Myocyte (in vitro differentiated cells): ENCODE measurements at places on chromosomes 5 and 9. TPM values are rescaled to one million over a fixed set of nuclear protein-coding genes. Genes with fewer than 3 reads are reported as not detected.

Gene PPIC
- total RNA-seq, result 44.3 and 57.6 TPM in 2 replicates

DNA sequence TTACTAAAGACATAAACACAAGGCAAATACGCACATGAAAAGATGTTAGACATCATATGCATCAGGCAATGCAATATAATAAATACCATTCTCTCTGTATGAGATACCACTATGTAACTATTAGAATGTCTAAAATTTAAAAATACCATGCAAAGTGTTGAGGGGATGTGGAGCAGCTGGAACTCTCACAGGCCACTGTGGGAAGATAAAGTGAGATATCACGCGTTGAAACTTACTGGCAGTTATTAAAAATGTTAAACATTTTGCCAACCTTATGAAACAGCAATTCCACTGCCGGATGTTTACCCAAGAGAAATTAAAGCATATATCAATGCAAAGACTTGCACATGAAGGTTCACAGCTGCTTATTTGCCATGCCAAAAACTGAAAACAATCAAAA, 556.7 kb downstream of the LRRC70 start:
- no peak for DNase-seq

GRCh38 chr5:90709323-90710155, 150.9 kb downstream of the ADGRV1 start:
- DNase-seq, result peak; percentile 70

DNA sequence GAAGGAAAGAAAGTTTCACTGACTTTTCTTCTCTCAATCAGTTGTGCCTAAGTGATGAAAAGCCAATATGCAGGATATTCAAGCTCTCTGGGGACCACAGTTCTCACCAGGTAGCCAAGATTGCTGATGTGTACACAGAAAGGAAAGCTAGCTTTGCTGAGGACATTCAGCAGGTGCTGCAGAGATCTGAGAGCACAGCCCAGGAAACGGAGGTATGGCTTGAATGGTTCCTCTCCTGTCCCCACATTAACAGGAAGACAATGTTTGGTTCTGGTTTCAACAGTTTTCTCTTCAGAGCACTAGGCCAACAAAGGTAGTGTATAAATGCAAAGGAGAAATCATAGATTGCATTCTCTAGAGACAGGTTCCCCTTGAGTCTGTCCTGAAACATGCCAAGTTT, 69.6 kb downstream of the PTPDC1 start:
- DNase-seq, result no peak
